ENCODE measurements at places on chromosomes 2 and 18. TPM values are rescaled to one million over a fixed set of nuclear protein-coding genes. Genes with fewer than 3 reads are reported as not detected.

GRCh38 chr2:215392687-215393270, 43.1 kb downstream of the FN1 start:
- no peak for DNase-seq

DNA sequence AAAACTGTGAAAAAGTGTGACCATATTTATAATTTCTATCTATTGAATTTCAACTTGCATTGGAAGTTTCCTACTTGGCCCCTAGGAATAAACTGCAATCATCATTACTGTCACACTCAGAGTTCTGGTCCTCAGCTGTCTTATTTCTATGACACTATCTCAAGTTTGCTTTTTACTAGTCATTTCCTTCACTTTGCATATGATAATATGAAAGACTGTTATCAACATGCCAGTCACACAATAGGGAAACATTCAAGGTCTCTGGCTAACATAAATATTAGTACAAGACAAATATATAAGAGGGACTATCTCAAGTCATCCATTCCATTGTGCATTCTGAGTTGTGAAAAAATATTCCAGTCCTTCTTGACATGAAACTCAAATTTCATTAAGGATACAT, 28.7 kb downstream of the DNAH6 start:
- no peak for DNase-seq

- peak; percentile 67 for DNase-seq
These were observed 38.9 kb downstream of the CTAGE1 start for GRCh38 chr18:22378672-22379282.

DNA sequence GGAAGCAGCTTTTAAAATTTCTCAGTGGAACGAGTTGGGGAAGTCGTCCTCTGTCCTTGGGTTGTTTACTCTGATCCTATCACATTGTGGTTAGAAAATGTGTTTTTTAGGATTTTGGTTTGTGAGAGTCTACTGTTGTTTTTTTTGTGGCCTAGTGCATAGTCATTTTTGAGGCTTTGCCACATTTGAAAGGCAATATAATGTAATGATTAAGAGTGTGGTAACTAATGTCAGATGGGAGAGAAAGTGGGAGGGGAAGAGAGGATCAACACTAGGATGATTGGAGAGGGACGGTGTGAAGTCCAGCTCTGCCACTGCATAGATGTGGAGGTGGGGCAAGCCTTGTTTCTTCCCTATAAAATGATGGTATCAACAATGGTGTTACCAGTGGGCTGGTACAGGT, 8.5 kb downstream of the SP140L start:
- DNase-seq: peak; percentile 12

- peak; percentile 84 for DNase-seq
These were observed 286.9 kb downstream of the TMX3 start for GRCh38 chr18:68427951-68428401.

The ANKRD44 gene
- 28.7 TPM for total RNA-seq

GRCh38 chr2:220078439-220078838, 451.0 kb downstream of the SLC4A3 start:
- no peak for DNase-seq

DNA sequence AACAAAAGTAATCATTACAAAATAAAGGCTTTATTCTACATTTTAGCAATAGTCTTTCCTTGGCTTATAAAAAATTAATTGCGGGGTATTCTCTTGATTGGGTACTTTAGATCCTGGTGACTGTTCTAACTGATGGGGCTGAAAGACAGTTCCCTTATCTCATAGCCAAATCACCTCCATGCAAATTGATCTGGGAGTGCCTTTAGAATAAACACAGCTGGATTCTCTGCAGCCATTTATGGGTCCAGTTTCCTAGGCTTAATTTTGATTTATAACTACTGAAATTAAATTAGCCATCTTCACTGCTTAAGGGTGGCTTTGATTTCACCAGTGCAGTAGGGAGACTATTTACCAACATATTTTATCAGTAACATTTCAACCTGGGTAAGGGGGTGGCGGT, 337.1 kb downstream of the NRXN1 start:
- no peak for DNase-seq
